ENCODE measurements at places on chromosomes 12 and 14.

GRCh38 chr12:113823016-113823415 is 143.1 kb downstream of the RBM19 start:
- DNase-seq = no peak

GRCh38 chr12:91561301-91561957 is 378.8 kb upstream of the DCN start:
- DNase-seq = no peak

DNA sequence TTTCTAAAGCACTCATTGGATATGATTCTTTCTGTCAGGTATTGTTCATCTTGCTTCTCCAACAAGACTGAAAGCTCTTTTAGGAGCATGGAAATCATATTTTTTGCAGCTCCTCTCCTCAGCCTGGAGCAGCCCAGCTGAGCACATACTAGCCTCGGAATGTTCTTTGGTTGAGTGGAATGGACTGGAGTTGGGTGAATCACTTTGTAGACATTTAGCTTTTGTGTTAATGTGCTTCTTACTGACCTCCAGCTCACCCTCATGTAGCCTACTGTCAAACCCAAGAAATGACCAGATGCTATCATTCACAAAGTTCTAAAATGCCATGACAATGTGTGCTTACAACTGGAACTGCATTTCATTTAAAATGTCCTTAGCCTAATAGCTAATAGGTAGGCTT is 161.1 kb downstream of the NUAK1 start:
- no peak for DNase-seq

DNA sequence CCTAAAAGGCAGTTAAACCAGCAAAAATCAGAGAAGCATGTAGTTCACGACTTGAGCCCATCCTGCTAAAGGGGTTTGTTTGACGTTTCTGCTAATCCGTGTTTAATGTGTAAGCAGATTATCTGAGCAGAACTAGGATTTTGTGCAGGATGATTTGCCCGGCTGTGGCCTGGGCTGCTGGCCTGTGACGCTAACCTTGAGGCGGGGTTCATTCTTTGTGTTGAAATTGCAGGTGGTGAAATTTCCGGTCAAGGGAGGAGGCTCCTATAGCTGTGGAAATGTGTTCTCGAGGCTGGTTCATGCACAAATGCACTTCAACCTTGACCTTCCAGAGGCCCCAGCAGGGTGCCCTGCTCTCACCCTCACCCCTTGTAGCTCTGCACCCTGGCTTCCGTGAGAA is 63.7 kb downstream of the SLC24A4 start:
- DNase-seq = no peak

- DNase-seq = no peak
These were observed 263.9 kb downstream of the KCNC2 start for GRCh38 chr12:74945771-74946198.

DNA sequence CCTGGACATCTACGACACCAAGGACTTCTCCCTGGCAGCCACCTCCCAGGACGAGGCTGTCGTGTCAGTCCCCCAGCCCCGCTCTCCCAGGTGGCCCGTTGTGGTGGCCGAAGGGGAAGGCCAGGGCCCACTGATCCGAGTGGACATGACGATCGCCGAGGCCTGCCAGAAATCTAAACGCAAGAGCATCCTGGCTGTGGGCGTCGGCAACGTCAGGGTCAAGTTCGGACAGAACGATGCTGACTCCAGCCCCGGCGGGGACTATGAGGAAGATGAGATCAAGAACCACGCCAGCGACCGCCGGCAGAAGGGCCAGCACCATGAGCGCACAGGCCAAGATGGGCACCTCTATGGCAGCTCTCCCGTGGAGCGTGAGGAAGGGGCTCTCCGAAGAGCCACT is 118.6 kb downstream of the SLC15A4 start:
- DNase-seq = no peak

Data from stimulated activated CD4-positive, alpha-beta T cell treated with anti-CD3 and anti-CD28 coated beads, Interleukin-1b, Interleukin-23, amount 100 ng/mL, for 4 hours (primary cell).